ENCODE measurements at places on chromosomes 2 and 18. TPM values are rescaled to one million over a fixed set of nuclear protein-coding genes. Genes with fewer than 3 reads are reported as not detected.

ERBB4 gene
- under 0.01 TPM for total RNA-seq

ACMSD gene
- not detected for total RNA-seq

LYG2 gene
- total RNA-seq = not detected

HOXD13 gene
- not detected for total RNA-seq

ARHGAP28 gene
- total RNA-seq = 3.6 TPM

RAB6C gene
- not detected for total RNA-seq

STK25 gene
- total RNA-seq = 519 TPM
